ENCODE measurements at places on chromosomes 3 and 15. TPM values are rescaled to one million over a fixed set of nuclear protein-coding genes. Genes with fewer than 3 reads are reported as not detected.

GRCh38 chr3:119331661-119332060 is 37.5 kb downstream of the ARHGAP31 start:
- DNase-seq, result no peak

Gene BRPF1
- 40.4 TPM for total RNA-seq

Gene CILP
- total RNA-seq, result 0.44 TPM

- DNase-seq, result peak; percentile 65
Observed at GRCh38 chr3:63961891-63962290, 49.7 kb upstream of the SCAANT1 start.

GRCh38 chr3:49265661-49266386 is 11.2 kb downstream of the C3orf62 start:
- DNase-seq, result no peak

- DNase-seq, result no peak
Observed at GRCh38 chr15:67997996-67998395, 56.1 kb upstream of the PIAS1 start.

Gene IGSF11
- total RNA-seq, result 0.22 TPM

- no peak for DNase-seq
Observed at GRCh38 chr3:88195951-88196434, 46.2 kb downstream of the C3orf38 start.

DNA sequence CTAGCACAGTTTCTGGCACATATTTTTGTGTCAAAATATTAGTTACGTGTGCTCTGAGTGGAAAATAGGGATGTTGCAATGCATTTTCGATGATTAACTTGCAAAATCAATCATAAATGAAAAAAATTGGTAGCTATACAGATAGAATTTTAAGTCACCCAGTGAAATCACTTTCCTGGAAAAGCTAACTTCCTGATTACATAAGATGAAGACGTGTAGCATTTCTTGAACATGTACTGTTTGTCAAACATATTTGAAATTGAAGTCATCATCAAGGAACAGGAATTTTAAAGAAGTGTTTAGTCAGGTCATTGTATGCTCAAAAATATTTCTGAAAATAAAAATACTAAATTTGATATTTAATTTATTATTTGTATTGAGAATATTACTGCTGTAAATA is 977.7 kb downstream of the PLOD2 start:
- DNase-seq, result no peak

Gene DNAH1
- total RNA-seq, result 49.8 TPM

GRCh38 chr3:169041677-169042171 is 621.8 kb downstream of the MECOM start:
- DNase-seq, result no peak

DNA sequence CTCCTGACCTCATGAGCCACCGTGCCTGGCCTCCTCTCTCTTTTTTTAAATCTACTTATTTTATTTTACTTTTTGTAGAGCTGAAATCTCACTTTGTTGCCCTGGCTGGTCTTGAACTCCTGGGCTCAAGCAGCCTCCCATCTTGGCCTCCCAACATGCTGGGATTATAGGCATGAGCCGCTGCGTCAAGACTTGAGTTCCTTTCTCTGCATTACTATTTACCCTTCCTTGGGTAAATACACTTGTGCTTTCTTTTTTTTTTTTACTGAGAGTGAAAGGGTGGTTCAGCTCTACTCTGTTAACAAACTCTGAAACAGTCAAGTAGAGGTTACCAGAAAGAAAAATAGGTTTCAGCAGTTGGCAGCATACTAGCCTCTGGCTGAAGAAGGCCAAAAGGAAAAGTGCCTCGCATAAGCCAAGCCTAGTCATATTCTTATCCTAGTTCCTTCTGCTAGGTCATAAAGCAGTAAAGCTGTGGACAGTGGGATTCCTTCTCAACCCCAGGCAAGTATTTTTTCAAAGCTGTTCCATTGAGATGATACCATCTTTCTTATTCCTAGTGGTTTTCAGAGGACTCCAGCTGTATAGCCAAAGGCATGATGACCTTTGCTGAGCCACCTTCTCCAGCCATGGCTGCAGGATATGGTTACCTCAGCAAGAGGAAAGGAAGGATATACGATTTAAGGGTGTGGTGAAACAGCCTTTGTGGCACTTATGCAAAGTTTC is 135.1 kb downstream of the RBPMS2 start:
- no peak for DNase-seq

DNA sequence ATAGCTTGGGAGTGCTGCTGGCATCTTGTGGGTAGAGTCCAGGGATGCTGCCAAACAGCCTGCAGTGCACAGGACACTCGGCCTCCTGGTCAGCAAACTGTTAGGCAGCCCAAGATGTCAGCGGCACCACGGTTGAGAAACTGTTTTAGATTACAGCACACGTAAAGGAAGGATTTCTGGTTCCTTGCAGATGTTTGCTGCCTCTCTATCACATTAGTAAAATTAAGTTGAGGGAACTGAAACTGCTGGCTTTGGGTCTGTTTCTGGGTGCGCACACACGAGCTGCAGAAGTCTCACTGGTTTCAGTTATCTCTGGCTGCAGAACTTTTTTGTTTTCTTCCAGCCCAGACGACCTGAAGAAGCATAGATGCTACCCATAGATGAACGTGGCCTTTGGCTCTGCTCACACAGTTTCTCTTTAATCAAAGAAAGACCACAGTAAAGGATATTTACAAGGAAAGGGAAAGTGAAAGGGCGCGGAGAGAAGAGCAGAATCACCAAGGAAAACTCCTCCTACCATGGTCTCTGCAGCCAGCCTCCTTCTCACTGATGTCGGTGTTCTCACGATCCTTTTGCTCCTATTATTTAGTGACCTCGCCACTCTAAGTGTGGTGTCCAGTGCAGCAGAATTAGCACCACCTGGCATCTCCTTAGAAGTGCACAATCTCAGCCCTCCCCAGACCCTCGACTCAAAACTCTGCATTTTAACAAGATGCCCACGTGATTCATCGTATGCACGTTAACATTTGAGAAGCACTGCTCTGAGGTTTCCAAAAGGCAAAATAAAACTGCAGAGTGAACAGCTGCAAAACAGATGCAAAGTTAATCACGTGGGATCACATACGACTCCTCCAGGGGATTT is 50.6 kb upstream of the AKAP13 start:
- DNase-seq, result peak; percentile 47

DNA sequence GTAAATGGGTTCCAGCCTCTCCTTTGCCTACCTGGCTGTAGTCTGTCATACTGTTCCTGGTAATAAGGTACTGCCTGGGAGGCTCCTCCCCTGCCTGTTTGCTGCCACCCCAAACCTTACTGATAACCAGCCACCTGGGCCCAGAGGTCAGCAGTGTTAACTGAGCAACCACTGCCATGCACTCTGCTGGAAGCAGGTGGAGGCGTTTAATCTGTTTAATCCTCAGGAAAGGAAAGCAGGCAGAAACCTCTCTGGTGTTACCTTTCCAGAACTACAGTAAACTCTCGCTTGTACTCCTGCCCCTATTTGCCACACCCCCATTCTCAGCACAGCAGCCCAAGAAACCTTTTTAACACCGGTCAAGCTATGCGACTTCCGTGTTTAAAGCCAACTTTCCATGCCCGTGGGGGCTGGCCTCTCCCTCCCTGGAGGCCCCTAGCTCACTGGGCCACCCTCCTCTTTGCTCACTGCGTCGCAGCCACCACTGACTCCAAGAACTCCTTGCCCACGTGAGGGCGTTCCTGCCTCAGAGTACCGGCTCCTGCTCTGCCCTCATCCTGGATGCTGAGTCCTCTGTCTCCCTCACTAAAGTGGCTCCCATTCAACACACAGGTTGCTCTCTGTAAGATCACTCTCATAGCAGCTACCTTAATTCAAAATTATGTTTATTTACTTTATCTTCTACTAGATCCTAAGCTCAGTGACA is 8.3 kb downstream of the BDH1 start:
- DNase-seq, result no peak

- peak; percentile 43 for DNase-seq
Observed at GRCh38 chr3:63864008-63864964, 619 bp downstream of the ATXN7 start.

GRCh38 chr3:8488877-8489276 is 12.7 kb upstream of the LMCD1 start:
- no peak for DNase-seq

Gene TRPM1
- total RNA-seq, result not detected

DNA sequence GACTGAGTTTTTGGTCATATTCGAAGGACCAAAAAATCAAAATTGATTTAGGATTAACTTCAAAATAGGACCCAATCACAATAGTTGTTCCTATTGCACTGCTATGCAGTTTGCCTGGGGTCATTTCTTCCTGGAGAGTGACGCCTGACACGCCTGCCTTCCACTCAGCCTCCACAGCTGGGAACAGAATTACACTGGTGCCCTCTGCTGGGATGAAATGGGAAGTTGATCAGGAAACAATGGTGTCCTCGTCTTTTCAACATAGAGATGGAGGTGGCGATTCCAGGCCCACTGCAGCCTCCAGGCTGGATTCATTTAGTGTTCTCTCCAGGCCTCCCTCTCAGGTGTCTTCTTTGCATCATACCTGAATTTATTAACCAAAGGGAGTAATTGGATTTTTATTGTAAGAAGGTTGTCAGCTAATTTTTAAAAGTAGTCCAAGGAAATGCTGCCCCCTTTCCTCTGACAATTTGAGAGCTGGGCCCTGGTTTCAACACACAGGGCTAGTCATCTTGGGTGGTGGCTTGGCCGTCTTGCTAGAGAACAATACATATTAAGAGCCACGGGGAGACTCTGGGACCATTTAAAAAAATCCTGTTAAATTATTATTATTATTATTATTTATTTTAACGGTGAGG is 69.7 kb downstream of the GAP43 start:
- peak; percentile 61 for DNase-seq

- no peak for DNase-seq
Observed at GRCh38 chr3:113565555-113565954, 33.2 kb downstream of the SIDT1 start.

DNA sequence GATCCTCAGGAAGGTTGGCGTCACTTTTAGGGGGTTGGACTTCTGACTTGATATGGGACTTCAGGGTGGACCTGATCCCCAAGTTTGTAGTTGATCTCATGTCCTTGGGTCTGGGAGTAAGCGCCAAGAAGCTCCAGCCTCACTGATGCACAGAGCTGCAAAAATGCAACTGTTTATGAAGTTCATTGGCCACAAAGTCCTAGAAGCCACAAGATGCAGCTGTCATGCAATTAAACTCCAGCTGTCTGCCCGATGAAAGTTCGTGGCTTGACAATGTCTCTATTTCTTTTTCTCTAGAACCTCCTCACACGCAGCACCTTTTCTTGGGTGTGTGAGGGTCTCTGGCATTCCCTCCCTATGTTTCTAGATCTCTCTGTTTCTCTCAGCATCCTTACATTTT is 9.2 kb upstream of the ACAN start:
- DNase-seq, result no peak

Gene CCDC39
- 0.29 TPM for total RNA-seq

- DNase-seq, result peak; percentile 25
Observed at GRCh38 chr15:39125904-39126303, 455.0 kb upstream of the THBS1 start.

Gene MYNN
- total RNA-seq, result 21.1 TPM

GRCh38 chr15:78811124-78811824 is at the start of gene ADAMTS7:
Gene ADAMTS7, minus strand, starts transcription at chr15:78811464. Its CDS starts 244 bp downstream, at chr15:78811220.
- no peak for DNase-seq

Gene MKRN3
- total RNA-seq, result 10.9 TPM

Gene SLC15A2
- total RNA-seq, result 2.0 TPM

Gene C3orf62
- 9.9 TPM for total RNA-seq

- DNase-seq, result no peak
Observed at GRCh38 chr3:113758389-113759024, 11.7 kb downstream of the ATP6V1A start.

Gene RASGRF1
- not detected for total RNA-seq

- DNase-seq, result no peak
Observed at GRCh38 chr3:136990826-136991225, 33.0 kb downstream of the IL20RB start.

DNA sequence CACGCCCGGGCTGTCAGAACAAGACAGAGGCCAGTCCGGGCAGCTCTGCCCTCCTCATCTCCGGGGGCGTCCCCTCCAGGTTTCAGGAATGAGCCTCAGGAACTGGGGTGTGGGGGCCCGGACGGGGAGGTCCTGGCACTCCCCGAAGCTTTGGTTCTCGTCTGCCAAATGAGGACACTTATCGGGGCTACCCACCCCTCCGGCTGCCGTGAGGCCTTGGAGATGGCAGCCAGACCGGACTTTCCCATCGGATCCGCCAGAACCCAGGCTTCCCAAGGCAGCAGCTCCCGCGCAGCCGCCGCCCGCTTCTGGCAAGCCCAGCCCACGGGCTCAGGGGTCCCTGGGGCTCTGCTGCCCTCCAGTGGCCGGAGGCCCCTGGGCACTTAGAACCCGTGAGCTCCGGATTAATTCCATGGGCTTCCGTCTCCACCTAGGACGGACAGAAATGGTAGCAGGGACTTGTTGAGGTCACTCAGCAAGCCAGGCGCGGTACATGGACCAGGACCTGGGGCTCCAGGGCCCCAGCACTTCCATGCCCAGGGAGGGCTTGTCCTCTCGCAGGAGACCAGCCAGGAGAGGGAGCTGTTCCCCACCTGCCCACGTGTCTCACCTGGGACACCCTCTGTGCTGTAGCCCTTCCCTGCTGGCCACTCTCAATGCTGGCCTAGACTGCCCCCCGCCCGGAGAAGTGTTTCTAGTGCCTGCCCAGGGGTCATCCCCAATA is 89.4 kb downstream of the LINGO1 start:
- DNase-seq, result peak; percentile 69

DNA sequence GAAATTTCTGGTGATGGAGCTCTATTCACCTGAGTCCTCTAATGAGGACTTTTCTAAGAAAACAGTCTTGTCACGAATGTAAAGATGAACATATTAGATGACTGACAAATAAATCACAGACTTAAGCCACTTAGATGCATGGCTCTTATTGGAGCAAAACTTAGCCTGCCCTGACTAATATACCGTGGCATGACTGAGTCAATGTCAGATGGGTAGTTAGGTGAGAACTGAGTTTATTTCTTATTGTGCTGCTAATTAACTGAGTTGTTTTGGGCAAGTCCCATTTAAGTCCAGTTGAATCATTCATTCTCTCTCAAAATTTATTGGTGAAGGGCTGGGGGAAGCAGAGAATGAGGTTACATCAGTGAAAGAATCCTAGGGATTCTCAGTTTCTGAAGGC is 459.8 kb downstream of the MCTP2 start:
- DNase-seq, result no peak

DNA sequence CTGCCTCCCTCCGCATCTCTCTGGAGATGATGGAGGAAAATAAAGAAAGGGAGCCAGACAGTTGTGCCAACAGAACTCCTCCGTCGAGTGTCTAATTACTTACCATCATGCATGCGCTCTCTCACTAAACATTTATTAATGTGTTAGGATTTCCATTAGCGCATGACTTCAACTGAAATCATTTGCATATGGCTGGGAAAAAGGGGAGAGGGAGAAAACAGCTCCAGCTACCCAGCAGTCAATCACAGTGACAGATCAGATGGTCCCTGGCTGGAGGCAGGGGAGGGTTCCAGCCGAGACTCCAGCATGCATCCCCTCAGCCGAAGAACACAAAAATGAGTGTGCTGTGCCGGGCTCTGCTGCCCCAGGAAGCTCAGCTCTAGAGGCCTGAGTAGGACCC is 6.8 kb upstream of the RHO start:
- DNase-seq, result no peak
